ENCODE measurements at places on chromosomes 1 and 21.

GRCh38 chr1:169765580-169766331, 29.0 kb downstream of the METTL18 start:
- DNase-seq: no peak
- no peak overlapping the region for H3K27ac ChIP-seq
- H3K27me3 ChIP-seq: no peaks in the 10 kb centered on the region

- no peak overlapping the region for H3K4me3 ChIP-seq
- DNase-seq: no peak
- no peaks in the 10 kb centered on the region for H3K36me3 ChIP-seq
- no peaks in the 10 kb centered on the region for H3K4me1 ChIP-seq
- H3K27me3 ChIP-seq: no peaks in the 10 kb centered on the region
Measured at GRCh38 chr1:69613414-69613813, 45.7 kb downstream of the LRRC7 start.

- DNase-seq: no peak
- no peaks in the 10 kb centered on the region for H3K27me3 ChIP-seq
- no peaks in the 10 kb centered on the region for H3K4me1 ChIP-seq
Measured at GRCh38 chr1:116515702-116516101, 55.1 kb downstream of the CD58 start.

- no peak overlapping the region for H3K27ac ChIP-seq
- H3K4me3 ChIP-seq: no peak overlapping the region
- no peaks in the 10 kb centered on the region for H3K27me3 ChIP-seq
- DNase-seq: no peak
- H3K36me3 ChIP-seq: no peaks in the 10 kb centered on the region
- no peaks in the 10 kb centered on the region for H3K4me1 ChIP-seq
Measured at GRCh38 chr1:103197216-103197615, 88.9 kb upstream of the COL11A1 start.

- H3K4me1 ChIP-seq: no peaks in the 10 kb centered on the region
- no peaks in the 10 kb centered on the region for H3K36me3 ChIP-seq
- H3K4me3 ChIP-seq: no peak overlapping the region
- H3K27me3 ChIP-seq: no peaks in the 10 kb centered on the region
- DNase-seq: no peak
Measured at GRCh38 chr21:42499444-42500112, 3.6 kb upstream of the RSPH1 start.

DNA sequence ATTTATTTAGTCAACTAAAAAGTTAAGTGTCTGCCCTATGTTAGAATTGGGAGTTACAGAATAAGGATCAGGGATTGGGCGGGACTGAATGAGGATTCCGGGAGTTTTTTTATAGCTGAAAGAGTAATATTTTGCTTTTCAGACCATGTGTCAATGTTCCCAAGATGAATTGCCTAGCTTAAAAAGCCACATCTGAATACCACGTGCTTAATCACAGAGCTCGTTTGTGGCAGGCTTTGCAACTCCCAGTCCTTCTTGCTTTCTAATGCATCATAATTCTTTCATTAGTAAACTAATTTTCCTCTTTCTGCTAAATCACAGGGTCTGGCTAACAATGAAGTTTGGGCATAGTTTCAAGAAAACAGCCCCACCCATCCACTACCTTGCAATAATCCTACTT, 4.2 kb upstream of the BCL10 start:
- H3K4me3 ChIP-seq: no peak overlapping the region
- no peak for DNase-seq
- H3K27me3 ChIP-seq: no peaks in the 10 kb centered on the region

Measured in breast epithelium (tissue), 4 donors.